ENCODE measurements at places on chromosomes 12 and 14.

DNA sequence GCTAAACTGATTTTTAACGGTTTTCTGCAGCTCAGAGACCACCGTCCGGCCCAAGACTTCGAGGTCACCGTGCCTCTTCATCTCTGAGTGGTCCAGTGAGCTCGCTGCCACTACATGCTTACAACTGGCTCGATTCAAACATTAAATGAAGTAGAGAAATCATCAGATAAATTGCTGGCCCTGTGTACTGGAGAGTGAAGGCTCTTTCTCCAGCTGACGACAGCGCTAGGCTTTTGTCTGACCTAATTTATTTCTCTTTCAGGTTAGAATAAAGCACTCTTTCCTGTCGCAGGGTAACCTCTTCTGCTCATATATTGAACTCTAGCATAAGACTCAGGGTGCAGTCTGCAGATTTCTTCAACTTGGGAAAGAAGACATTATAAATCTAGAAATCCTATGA is 6.4 kb downstream of the BCL11B start:
- DNase-seq = no peak

- DNase-seq = peak; percentile 22
Observed at GRCh38 chr12:26704684-26705460, 128.1 kb downstream of the ITPR2 start.

GRCh38 chr12:110858848-110859247 is 12.1 kb downstream of the CCDC63 start:
- DNase-seq = no peak

DNA sequence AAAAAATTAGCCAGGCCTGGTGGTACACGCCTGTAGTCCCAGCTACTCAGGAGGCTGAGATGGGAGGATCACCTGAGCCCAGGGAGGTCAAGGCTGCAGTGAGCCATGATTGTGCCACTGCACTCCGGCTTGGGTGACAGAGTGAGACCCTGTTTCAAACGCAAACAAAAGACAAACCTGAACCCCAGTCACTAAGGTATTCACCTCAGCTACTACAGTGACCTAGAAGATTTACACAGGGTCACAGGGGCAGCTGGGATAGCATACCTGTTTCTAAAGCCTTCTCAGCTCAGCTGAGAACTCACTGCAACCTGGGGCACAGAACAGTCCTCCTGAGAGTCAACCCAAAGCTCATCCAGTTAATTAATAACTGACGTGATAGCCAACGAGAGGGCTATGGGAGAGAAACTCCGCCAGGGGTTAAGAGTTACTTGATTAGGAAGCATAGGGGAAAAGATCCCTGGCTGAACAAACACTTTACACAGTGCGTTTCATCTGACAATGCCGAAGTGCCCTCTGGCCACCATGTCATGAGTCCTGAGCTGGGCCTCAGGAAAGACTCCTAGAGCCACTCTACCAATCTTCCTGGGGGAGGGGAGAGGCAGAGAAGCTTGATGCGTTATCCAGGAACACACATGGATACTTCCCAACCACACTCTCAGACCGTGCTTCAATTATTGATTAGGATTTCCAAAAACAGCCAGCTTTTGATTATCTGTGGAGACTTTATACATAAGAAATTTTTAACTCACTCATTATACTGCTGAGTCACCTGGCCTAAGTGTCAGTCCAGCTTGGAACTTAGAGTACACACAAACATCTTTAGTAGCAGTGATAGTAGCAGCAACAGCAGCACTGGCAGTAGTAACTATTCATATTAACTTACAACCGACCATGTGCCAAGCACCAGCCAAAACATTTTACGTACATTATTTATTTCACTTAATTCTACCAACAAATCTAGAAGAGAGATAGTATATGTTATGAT is 48.2 kb downstream of the FOXN3 start:
- no peak for DNase-seq

DNA sequence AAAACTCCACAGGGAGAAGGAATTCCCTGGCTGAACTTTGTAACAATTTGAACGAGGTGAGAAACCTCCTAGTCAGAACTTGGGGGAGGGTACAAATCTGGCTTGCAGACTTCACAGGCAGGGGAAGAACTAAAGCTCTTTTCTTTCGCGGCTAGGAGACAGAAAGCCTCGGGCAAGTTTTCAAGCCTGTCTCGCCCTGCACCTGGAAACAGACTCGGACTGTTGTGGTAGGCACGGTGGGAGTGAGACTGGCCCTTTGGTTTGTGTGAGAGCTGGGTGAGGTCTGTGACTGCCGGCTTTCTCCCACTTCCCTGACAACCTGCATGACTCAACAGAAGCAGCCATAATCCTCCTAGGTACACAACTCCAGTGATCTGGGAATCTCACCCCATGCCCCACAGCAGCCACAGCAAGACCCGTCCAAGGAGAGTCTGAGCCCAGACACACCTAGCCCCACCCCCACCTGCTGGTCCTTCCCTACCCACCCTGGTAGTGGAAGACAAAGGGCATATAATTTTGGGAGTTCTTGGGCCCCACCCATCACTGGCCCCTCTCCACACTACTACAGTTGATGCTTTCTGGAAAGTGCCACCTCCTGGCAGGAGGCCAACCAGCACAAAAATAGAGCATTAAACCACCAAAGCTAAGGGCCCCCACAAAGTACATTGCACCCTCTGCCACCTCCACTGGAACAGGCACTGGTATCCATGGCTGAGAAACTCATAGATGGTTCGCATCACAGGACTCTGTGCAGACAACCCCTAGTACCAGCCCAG is 102.7 kb upstream of the ST8SIA1 start:
- no peak for DNase-seq

DNA sequence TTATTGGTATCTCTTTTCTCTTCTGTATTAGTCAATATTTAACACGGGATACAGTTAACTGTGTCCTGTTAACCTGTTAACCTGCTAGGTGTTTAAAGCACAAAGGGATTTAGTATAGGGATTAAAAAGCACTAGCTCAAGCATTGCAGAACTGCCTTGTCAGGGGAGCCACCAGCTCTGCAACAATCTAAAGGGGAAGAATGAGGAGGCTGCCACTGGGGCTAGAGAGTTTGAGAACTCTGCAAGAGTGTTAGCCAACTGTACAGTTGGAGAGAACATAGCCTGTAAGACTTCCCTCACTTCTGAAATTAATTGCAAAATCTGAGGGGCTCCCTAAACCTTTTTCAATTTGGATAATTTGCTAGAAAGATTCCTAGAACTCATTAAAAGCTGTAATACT is 6.5 kb upstream of the VRK1 start:
- no peak for DNase-seq

DNA sequence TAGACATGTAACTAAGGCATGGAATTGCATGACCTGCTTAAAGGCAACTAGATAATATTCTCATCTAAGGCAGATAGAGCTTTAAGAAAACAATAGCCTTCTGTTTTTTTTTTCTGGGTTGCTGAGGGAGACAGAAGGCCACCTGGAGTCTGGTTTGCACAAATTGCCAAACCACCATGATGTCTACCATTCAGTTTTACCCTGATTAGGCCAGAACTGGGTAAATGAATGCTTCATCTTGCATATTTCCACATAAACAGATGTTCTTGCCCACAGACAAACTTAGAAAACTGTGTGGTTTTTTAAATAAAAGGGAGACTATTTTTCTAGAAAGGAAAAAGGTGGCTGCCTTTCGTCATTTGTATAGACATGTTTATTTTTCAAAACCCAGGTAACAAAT is 278.7 kb upstream of the PRICKLE1 start:
- DNase-seq = no peak

GRCh38 chr14:94689218-94689984 is 77.2 kb downstream of the SERPINA3 start:
- DNase-seq = peak; percentile 64

GRCh38 chr12:111271674-111272418 is 97.0 kb downstream of the PHETA1 start:
- DNase-seq = no peak

DNA sequence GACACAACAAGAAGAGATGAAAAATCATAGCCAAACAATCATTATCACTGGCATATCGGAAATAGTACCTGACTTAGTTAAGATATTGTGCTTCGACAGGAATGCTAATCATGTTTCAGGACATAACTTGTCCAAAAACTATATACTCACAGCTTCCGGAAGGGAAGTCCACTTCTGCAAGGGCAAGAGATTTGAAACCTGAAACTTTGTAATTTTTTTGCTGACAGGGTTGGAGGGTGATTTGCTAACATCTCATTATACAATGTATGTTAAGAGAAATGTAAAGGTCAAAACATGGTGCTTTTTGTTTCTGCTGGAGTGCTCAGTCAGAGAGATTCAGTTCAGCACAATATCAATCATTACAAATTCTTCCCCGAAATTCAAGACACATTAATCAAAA is 200.3 kb downstream of the CNTN1 start:
- DNase-seq = no peak

DNA sequence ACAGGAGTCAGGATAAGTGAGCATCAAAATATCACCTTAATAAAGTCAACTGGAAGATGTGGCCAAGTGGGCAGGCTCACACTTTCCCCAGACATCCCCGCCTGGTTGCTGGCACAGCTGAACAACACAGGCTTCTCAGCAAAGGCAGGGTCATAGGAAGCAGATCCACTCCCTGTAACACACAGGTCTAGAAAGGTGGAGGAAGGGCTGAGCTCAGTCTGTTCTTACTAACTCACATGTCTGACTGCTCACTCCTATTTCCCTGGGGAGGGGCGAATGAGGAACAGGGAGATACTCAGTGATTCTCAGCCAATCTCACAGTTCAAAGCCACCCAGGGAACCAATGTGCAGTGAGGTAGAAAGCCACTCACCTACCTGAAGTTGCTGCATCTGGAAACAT is 45.0 kb upstream of the AMN1 start:
- DNase-seq = no peak

- DNase-seq = peak; percentile 44
Observed at GRCh38 chr14:100703386-100704220, 23.1 kb upstream of the DLK1 start.

- no peak for DNase-seq
Observed at GRCh38 chr14:101055106-101055662, 151.7 kb upstream of the RTL1 start.

GRCh38 chr12:6830286-6830890 is 2.2 kb downstream of the P3H3 start:
- DNase-seq = no peak

- no peak for DNase-seq
Observed at GRCh38 chr12:109162551-109162950, 46.2 kb downstream of the ACACB start.

- DNase-seq = no peak
Observed at GRCh38 chr14:103030741-103031565, 26.4 kb downstream of the CDC42BPB start.

DNA sequence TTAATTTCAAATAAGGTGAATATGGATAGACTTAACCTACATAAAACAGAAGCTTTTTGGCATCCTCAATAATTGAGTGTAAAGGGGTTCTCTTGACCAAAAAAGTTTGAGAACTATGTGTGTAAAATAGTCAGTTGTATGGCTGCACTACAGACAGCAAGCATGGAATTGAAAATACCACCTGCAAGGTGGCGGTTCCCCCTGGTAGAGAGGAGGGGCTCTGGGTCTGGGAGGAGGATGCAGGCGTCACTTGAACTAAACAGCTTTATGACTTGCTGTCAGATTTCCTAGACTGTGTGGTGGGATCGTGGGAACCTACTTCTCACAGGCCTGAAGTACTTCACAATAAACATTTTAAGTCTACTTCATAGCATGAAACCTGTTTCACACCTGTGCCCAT is 6.3 kb downstream of the EVL start:
- DNase-seq = no peak

GRCh38 chr14:60273956-60274355 is 24.9 kb downstream of the PPM1A start:
- DNase-seq = no peak

DNA sequence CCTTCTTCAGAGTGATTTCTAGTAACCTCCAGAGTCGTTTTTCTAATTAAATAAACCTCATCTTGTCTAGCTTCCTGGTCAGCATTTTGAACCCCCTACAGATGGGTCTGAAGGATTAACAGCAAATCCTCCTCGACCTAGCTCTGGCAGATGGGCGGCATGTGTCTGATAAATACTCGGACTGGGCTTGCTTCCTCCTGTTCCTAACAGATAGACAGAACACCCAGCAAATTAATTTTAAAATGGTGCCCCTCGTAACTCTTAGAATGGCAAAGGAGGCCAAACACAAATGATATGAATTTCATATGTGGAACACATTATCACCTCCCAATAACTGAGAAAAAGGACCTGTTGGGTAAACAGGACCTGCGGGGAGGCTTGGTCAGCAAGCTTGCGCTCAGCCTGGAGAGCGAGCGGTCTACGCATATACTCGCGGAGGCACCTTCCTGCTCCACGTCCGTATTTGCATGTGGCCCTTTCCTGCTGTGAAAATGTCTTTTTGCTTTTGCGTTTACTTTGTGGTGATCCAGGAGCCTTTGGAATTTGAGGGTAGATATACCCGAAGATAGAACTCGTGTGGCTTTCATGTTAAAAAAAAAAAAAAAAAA is 79.6 kb downstream of the OTX2 start:
- no peak for DNase-seq

GRCh38 chr12:91627225-91627624 is 444.6 kb upstream of the DCN start:
- DNase-seq = no peak

GRCh38 chr12:62261876-62262517 is 1.8 kb downstream of the USP15 start:
- no peak for DNase-seq

GRCh38 chr14:56810147-56810719 is at the start of gene OTX2:
TSS of gene OTX2 (minus strand) at chr14:56810479. CDS start at chr14:56805456, 5,023 bp downstream.
- DNase-seq = no peak

DNA sequence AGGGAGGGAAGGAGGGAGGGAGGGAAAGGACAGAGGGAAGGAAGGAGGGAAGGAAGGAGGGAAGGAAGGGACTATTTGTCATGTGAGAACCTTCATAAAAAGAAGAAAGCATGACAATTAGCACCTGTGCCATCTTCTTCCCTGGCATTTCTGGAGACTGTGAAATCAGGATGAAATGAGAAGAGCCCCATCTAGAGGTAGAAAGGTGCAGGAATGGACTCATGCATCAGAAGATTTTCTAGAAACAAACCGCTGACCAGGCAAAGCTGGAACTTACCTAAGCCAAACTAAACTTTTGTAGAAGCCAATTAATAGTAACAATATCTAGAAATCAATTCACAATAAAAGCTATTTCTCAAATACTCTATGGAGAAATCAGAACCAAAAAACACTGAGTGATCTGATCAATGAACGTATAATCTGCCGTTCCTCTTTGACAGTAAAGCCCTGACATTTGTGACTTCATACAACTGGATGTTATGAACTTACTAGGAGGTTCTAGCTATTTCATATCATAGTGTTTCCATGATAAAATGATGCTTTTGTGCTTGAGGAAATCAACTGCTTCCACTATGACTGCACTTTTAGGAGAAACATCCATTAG is 24.4 kb upstream of the CRACR2A start:
- no peak for DNase-seq

- no peak for DNase-seq
Observed at GRCh38 chr12:95859344-95859816, 628 bp downstream of the SNRPF start.
